ENCODE measurements at places on chromosomes 7 and 10.

- no peak for DNase-seq
These were observed 326.8 kb upstream of the POT1 start for GRCh38 chr7:125256446-125256845.

- no peak for DNase-seq
These were observed 225.2 kb downstream of the GLI3 start for GRCh38 chr7:42011846-42012245.

DNA sequence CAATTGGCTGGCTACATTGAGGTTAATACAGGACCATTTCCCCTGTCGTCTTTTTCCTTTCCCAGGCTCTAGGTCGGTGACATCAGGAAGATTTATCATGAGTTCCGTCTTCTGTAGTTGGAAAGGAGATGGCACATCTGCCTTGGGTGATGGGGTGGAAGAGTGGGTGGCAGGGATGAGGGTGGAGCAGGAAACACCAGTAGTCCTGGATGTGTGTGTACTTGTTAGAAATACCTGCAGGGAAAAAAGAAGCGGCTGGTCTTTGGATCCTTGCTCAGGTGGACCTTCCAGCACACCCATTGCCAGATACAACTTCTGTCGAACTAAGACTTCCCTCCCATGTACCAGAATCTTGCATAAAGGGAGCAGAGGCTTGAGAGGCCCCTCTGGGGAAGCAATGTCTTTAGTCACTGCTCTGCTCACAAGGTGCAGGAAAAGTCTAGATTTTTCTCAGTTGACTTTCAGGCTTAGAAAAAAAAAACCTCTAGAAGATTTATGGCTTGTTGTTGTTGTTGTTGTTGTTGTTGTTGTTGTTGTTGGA is 516.8 kb upstream of the GALNT17 start:
- DNase-seq, result no peak

DNA sequence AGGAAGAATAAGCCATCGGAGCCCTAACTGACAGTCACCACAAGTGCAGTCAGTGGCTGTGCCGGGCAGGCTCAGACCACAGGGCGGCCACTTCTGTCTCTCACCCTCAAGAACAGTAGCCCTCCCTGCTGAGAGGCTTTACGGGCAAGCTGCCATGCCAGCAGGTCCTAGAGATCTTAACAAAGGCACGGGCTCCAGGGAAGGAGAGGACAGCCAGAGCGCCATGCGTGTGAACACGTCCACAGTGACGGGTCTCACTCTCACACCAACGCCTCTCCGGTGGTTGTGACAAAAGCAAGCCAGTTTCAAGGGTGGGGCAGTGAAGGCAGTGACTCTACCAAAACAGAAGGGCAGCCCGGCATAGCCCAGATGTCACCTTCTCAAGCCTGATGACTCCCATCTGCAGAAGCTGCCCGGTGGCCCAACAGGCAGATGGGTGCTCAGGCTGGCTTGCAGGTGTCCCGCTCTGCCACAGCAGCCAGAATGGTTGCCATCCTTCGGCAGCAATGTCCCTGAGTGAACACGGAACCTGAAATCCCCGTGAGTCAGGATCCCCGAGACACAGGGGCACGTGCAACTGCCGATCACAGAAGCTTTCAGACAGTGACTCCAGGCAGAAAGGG is 102.0 kb downstream of the FAM53B start:
- DNase-seq, result no peak

- no peak for DNase-seq
These were observed 37.7 kb upstream of the ITPRID1 start for GRCh38 chr7:31476073-31476745.

DNA sequence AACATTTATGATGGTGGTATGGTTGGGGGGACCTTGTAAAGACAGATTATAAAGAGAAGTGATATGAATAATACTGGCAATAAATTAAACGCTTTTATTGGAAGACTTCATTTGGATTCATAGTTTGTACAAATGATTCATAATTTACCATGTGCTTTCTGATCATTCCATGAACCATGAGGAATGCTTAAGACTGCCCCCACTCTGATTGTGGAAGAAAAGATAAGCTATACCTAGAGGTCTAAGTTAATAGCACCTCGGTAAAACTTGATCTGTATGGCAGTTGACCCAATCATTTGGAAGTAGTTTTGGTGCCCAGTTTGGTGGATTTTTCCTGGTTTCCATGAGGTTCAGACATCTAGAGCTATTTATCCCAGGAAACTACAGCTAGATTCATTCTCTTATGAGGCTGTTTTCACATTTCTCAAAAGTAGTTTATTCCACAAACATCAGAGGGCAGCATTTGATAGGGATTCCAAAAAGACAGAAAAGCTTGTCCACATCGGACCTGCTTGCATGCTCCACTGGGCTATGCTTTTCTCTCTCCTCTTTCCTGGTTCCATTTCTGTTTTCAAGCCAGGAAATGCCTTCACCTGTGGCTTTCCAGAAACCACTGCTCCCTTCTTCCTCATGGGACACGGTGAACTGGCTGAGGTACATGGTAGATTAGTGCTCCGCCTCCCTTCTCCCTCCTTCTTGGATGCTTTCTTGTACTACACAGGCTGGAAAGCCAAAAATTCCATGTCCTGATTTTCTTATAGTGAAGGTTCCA is 29.2 kb downstream of the TFAM start:
- peak; percentile 27 for DNase-seq

- DNase-seq, result no peak
These were observed 7.7 kb downstream of the PRTFDC1 start for GRCh38 chr10:24944512-24945255.

DNA sequence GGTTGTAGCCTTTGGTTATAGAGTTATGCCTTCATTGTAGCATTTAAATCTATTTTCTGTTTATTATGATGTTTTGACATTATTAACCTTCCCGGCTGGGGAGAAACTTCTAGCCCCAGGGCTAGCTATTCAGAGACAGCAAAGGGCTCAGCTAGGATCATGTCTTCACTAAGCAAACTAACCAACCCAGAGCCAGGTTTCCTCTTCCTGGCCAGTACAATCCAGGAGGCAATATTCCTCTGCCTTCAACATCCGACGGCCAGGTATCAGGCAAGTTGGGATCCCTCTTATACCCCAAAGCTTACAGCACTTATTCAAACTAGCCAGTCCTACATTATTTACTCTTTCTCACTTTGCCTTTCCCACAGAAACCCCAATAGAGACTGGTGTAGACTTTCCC is 1060.7 kb upstream of the GHITM start:
- DNase-seq, result no peak

DNA sequence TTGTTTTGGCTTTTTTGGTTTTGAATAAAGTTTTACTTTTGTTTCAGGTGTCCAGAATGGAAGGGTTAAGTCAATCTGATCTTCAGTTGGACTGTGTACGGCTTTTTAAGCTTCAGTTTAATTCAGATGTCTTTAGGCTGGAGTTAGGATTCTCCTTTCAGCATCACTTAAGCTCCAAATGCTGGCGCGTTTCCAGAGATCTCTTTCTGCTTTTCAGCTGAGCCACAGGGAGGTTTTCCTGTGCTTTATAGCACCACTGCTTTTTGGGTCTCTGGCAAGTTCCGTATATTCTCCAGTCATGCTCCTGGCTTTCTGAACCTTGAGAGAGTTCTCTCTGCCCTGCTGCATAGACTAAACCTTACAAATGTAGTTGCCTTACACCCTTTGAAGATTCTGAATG is 60.0 kb downstream of the VTI1A start:
- no peak for DNase-seq

GRCh38 chr10:80453056-80453841 is 861 bp upstream of the TSPAN14 start:
- DNase-seq, result no peak

GRCh38 chr7:154917808-154918160 is 85.1 kb downstream of the PAXIP1 start:
- no peak for DNase-seq

- DNase-seq, result no peak
These were observed 29.8 kb downstream of the C10orf120 start for GRCh38 chr10:122669842-122670241.

- DNase-seq, result no peak
These were observed 26.9 kb downstream of the ENKUR start for GRCh38 chr10:24988831-24989640.

DNA sequence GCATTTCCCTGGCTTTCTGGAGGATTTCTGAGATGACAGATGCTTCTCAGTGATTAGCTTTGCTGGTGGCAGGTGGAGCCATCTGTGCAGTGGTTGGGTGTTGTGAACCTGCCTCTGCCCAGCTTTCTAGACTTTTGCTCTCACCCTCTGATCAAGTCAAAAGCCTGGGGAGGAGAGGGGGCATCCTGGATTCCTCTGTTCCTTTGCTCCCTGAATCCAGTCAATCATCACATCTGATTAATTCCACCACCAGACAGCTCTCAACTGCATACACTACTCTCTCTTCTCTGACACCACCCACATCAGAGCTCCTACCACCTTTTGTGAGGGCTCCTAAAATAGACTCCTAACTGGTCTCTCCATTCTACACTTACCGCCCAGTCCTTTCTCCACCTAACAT is 283.5 kb downstream of the WDR11 start:
- DNase-seq, result no peak

DNA sequence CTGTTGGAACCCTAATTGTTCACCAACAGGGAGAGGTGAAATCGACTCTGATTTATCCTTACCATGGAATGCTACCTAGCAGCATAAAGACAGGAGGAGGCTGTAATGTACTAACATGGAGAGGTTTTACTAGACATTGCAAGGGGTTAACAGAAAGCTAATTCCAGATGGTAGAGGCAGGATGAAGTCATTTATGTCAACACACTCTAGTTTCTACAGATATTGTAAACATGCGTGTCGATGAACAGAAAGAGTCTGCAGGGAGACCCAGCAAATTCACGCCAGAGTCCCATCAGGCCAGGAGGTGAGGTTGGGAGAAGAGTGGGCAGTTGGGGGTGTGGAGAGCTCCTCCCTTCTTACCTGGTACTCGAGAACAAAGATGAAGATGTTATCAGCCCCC is 7.0 kb downstream of the NPC1L1 start:
- no peak for DNase-seq

GRCh38 chr7:78296046-78296597 is 497.5 kb downstream of the PHTF2 start:
- no peak for DNase-seq

DNA sequence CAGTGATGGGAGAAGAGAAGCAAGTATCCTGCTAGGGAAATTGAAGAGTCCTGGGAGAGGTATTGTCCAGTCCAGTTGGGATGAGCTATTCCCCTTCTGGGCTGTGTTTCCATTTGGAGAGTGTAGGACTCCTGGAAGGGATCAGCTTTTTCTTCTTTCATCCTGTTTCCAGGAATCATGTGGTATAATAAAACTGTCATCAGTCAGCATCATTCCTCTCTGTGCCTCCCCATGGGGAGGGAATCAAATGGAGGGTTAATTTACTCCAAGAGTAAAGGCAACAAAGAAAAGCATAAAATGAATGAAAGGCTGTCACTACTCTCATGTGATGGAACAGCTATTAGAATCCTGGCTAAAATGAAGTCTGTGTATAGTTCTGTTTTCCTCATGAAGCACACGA is 429.9 kb downstream of the SORCS3 start:
- no peak for DNase-seq

- DNase-seq, result no peak
These were observed 232.5 kb downstream of the TNS3 start for GRCh38 chr7:47349401-47349800.

GRCh38 chr10:117504562-117504961 is 38.0 kb upstream of the EMX2 start:
- no peak for DNase-seq

DNA sequence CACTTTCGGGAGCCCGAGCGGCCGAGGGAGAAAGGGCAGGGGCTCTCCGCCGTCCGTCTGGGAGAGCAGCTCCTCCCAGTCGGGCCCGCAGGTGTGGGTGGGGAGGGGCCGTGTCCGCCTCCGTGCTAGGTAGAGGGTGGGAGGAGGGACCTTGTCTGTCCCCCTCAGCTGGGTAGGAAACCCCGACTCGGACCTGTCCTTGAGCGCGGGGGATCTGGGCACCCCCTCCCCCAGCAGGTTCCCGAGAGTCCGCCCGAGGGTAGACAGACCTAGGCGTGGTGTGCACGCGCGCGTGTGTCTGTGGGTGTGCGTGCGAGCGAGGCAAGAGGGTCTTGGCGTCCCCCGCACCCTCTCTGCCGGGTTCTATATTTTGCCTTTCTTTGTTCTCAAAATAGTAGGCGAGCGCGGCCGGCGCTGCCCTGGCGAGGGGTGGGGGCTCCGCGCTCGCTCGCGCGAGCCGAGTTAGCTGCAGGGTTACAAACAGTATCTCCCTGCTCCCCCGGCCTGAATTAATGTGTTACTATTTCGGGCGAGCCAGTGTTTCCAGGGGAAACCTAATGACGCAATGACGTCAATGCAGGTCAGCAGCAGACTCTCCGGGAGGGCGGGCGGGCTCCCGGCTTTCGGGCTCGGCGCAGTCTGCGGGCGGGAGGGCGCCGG is 73.9 kb upstream of the LEP start:
- no peak for DNase-seq

DNA sequence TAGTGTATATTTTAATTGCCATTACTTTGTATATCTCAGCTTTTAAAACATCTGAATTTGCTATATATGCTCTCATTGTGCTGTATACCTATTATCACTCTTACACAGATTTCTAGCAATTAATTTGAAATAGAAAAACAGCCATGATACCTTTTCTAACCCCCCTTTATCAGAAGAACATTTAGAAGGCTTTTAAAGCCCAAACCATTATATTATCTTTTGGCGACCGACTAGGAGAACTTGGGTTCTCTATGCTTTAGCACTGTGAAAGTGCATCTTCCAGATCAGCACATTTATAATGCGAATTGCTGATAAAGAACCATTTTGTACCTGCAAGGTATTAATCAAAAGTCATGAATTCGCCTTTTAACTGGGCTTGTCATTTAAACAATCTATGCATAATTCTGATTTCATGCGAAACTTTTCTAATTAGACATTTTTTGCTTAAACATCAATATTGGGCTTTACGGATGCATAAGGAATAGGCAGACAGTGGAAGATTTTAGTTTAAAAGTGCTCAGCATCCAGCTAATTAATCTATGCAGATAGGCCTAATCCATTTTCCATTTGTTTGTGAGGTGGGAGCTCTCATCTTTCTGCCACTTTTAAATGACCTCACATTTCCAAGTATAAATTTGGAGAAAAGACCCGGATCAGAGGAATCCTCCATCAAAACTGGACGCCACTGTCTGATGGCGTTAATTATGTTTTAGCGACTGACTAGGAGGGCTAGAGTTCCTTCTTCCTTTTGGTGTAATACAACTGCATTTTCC is 1.2 kb upstream of the MLLT10 start:
- DNase-seq, result no peak

DNA sequence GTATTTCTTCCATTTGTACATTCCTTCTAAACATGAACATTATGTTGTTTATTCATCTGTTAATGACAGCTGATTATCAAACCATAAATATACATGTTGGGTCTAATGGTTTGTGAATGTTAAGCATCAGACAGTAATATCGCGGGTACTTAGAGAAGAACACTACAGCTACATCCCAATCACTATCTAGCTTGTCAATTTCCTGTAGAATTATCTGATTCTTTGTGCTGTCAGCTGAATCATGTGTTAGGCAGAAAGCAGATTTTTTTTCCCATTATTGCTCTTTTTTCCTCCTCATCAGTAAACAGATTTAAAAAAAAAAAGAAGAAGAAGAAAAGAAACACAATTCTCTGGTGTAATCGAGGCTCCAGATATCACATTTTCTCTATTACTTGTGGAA is 183.6 kb upstream of the CTBP2 start:
- DNase-seq, result no peak

GRCh38 chr7:111098926-111099250 is 8.0 kb downstream of the LRRN3 start:
- DNase-seq, result no peak

- DNase-seq, result no peak
These were observed 68.1 kb downstream of the CNOT4 start for GRCh38 chr7:135441791-135442190.

Data from BJ (cell line).